ENCODE measurements at places on chromosomes 2 and 18. TPM values are rescaled to one million over a fixed set of nuclear protein-coding genes. Genes with fewer than 3 reads are reported as not detected.

Gene SLC35F5
- total RNA-seq = 129 TPM

Gene CDK15
- not detected for total RNA-seq

Gene INPP4A
- 21.9 TPM for total RNA-seq

Gene RESP18
- not detected for total RNA-seq

Gene AKAIN1
- total RNA-seq = not detected

Data from nasal cavity respiratory epithelium epithelial cell of viscerocranial mucosa (primary cell).